Fibroblast of upper back skin (primary cell): ENCODE measurements at places on chromosomes 7 and 10.

DNA sequence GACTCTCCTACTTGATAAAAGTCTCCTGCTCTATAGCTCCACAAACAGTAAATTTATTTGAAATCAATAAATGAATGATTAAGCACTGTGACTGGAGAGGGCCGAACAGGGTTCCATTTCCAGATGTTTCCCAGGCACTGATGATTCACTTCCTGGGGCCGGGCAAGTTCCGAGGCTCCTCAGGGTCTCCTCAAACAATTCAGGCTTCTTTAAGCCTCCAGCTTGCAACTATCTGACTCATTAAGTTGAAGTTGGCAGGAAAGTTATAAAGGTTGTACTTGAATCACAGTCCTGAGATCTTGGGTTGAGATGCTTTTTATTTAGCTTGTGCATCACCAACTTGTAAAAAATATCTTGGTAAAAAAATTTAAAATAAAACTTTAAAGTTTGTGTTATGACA is 612.9 kb downstream of the DNAJB6 start:
- no peak for DNase-seq

- no peak for DNase-seq
These were observed 20.6 kb upstream of the HOXA13 start for GRCh38 chr7:27220440-27220955.

- DNase-seq = no peak
These were observed 11.4 kb downstream of the BLVRA start for GRCh38 chr7:43769791-43770465.

GRCh38 chr7:97470726-97471125 is 261.2 kb upstream of the TAC1 start:
- no peak for DNase-seq

DNA sequence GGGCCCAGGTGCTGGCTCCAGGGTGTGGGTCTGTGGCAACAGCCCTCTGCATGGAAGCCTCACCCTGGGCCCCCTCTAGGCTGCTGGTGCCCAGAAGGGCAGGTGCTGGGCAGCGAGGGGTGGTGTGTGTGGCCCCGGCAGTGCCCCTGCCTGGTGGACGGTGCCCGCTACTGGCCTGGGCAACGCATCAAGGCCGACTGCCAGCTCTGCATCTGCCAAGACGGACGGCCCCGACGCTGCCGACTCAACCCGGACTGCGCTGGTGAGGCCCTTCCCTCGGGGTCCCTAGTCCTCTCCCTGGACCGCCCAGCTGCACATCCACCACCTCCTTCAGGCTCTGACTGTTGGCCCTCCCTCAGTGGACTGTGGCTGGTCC is 18.8 kb upstream of the ZNF467 start:
- DNase-seq = no peak

DNA sequence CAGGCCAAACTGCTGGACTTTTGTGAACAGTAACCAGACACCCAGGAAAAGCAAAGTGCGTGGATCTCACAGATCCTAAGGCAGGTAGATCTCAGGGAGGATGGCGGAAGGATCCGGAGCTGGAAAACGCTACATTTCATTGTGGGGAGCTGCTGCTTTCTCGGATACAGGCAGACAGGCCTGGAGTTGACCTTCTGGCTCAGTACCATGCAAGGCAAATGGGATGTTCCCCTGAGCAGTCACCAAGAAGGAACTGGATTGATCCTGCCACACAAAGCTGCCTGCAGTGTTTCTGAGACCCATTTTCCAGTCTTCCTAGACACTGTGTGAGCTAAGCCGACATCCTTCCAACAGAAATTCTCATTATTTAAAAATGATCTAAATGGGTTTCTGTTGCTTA is 65.5 kb downstream of the ZRANB1 start:
- no peak for DNase-seq

GRCh38 chr10:3045471-3046209 is 21.7 kb upstream of the PFKP start:
- DNase-seq = peak; percentile 89

- no peak for DNase-seq
These were observed 24.2 kb downstream of the MGMT start for GRCh38 chr10:129491123-129491734.

GRCh38 chr10:74521526-74521925 is 304.9 kb upstream of the KAT6B start:
- DNase-seq = no peak

DNA sequence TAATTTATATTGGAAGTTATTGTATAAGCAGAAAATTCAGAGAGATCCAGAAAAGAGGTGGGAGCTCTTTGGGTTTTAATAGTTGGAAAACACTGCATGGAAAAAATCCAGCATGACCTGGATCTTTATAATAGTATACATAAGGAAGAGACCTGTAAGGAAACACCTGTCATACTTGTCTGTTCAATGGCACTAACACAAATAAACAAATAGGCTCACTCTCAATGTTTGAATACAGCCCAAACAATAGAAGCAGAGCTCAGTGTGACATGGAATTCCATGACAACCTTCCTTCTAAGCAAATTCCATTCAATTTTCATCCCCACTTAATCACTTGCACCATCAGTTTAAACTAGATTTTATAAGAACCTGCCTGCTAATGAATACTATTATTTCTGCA is 31.7 kb downstream of the CISD1 start:
- DNase-seq = no peak

- DNase-seq = peak; percentile 34
These were observed 292.9 kb downstream of the BAMBI start for GRCh38 chr10:28970231-28970630.

GRCh38 chr7:123665896-123666295 is 10.2 kb downstream of the LMOD2 start:
- DNase-seq = no peak

DNA sequence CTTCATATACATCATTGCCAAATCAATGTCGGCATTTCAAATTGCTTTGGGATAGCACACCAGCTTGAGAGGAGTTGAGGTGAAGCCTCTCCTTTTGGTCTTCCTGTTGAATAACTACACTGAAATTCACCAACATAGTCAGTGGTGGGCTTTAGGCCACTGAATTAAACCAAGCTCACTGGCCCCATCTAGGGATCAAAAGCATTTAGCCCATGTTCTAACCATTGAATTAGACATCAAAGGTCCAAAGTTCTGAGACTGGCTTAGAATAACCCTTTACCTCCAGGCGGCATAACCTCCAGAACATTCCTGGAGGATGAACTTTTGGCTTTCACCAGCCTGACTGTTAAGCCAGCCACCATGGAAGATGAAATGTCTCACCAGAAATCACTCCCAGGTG is 54.6 kb downstream of the BPGM start:
- peak; percentile 59 for DNase-seq

DNA sequence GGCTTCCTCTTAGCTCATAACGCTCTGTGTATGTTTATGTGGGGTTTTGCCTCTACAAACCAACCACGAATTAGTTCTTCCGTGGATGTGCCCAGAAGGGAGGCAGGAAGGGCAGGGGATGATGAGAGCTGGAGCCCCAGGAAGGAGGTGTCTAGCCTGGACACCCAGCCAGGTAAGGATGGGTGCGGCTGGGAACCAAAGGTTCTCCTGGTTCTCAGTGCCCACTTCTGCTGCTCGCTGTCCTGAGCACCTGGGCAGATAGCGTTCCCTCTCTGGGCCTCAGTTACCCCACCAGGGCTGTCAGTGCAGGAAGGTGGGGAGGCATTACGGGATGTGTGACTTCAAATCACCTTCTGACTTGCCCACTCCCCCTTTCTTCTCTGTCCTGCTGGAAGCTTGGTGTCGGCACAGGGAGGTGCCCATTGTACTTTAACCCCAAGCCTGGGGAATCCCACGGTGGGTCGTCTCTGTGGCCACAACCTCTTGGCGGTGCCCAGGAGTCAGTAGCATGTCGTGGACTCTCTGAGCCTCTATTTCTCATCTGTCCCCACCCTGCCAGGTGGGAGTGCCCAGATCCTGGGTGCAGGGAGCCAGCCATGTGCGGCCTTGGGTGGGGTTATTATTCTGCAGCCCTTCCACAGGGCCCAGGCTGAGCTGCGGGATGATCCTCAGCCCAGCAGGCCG is 18.7 kb upstream of the PCBD1 start:
- DNase-seq = no peak
